ENCODE measurements at places on chromosomes 7 and 10.

DNA sequence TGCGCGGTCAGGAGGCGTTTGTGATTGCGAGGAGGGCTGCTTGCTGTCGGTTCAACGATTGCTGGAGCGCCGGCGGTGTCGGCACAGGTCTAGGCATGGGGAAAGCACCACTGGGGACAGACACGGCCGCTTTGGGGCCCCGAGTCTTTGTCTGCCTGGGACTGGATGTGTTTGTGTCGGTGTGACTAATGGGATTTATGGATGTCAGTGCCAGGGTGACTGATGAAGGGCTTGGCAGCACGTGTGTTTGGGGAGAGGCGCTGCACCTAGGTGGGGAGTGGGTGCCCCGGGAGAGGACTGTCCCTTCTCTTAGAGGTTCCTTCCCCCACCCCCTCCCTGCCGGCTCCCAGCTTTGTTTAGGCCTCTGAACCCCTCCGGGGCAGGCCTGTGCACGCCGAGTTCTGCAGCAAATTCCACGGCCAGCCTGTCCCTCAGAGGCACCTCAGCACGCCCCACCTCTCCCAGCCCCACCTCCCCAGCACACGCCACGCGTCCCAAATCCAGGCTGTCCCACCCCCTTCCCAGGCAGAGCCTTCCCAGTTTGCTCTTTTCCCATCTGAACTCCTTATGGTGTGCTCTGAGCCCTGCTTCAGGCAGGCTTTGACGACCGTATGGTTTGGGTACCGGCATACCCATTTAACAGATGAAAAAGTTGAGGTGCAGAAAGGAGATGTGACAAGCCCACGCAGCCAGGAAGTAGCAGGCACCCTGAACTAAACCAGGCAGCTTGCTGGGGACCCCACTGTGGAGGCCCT lies 6.4 kb upstream of the TNRC18 start:
- no peak for DNase-seq

DNA sequence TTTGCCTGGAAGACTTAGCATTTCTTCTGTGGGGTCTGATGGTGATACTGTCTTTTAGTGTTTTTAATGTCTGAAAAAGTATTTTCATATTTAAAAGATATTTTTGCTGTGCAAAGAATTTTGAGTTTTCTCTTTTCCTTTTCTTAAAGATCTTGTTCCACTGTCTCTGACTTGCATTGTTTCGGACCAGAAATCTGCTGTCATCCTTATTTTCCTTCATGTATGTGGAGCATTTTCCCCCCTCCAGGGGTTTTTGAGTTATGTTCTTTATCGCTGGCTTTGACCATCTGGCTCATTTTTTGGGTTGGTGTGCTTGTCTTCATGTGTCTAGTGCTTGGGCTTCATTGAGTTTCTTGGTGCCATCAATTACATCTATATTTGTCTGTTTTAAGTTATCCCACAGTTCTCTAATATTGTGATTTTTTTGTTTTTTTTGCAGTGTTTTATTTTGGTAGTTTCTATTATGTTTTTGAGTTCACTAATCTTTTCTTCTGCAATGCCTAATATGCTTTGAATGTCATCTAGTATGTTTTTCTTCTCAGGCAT lies 119.9 kb downstream of the MGMT start:
- DNase-seq, result no peak

- DNase-seq, result peak; percentile 57
Measured at GRCh38 chr10:47165711-47166404, 134.1 kb upstream of the GDF10 start.

- no peak for DNase-seq
Measured at GRCh38 chr7:156160811-156161210, 348.5 kb upstream of the SHH start.

- DNase-seq, result peak; percentile 38
Measured at GRCh38 chr10:30059209-30060107, at the start of gene JCAD. Gene JCAD (minus strand): TSS chr10:30059586. CDS start chr10:30047812, 11,774 bp downstream.

GRCh38 chr7:148973256-148973655 lies 55.0 kb downstream of the PDIA4 start:
- no peak for DNase-seq

GRCh38 chr7:14934839-14935238 lies 32.3 kb upstream of the DGKB start:
- no peak for DNase-seq

- no peak for DNase-seq
Measured at GRCh38 chr7:11613292-11613930, 218.6 kb downstream of the THSD7A start.

DNA sequence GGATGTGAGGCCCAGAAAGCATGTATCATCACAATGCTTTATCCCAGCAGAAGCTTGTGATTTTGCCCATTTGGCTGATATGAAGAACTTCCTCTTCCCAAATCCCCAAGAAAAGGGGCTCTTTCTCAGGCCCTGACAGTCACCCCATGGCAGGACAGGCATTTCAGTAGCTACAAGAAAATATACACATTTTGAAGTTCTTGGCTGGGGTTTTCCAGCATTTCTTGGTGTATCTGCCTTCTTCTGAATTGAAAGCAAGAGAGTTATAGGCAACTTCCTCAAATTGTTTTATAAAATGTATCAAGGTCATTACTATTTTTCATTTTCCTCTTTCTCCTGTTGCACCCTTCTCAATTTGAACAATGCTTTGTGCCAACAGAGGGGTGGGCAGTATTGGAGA lies 63.3 kb upstream of the PDLIM1 start:
- no peak for DNase-seq

- DNase-seq, result no peak
Measured at GRCh38 chr10:80957161-80957560, 419.5 kb downstream of the SH2D4B start.

DNA sequence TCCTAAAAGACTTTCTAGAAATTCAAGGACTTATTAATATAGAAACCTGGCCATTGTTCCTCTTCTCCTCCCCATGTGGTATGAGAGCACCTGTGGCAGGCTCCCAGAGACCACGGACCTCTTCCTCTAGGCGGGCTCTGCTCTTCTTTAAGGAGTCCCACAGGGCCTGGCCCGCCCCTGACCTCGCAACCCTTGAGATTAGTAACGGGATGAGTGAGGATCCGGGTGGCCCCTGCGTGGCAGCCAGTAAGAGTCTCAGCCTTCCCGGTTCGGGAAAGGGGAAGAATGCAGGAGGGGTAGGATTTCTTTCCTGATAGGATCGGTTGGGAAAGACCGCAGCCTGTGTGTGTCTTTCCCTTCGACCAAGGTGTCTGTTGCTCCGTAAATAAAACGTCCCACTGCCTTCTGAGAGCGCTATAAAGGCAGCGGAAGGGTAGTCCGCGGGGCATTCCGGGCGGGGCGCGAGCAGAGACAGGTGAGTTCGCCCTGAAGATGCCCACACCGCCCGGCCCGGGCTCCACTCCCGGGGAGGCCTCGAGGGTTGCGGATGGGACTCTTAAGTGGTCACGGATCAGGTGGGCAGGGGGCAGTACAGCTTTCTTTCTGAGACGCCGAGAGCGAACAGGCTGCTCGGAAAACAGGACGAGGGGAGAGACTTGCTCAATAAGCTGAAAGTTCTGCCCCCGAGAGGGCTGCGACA lies at the start of gene SLC26A4:
SLC26A4 (plus strand) TSS at position 448 of the 700 bp plus-strand sequence. CDS start 814 bp downstream, outside the sequence.
- DNase-seq, result no peak

GRCh38 chr7:134514663-134515062 lies 12.7 kb upstream of the AKR1B10 start:
- DNase-seq, result no peak

- DNase-seq, result no peak
Measured at GRCh38 chr7:47794016-47794415, 154.2 kb downstream of the PKD1L1 start.

Measured in CD4-positive, alpha-beta T cell treated with Interferon alpha-2 for 1 hour (primary cell).